GM13977 (cell line): ENCODE measurements at places on chromosomes 4 and X.

DNA sequence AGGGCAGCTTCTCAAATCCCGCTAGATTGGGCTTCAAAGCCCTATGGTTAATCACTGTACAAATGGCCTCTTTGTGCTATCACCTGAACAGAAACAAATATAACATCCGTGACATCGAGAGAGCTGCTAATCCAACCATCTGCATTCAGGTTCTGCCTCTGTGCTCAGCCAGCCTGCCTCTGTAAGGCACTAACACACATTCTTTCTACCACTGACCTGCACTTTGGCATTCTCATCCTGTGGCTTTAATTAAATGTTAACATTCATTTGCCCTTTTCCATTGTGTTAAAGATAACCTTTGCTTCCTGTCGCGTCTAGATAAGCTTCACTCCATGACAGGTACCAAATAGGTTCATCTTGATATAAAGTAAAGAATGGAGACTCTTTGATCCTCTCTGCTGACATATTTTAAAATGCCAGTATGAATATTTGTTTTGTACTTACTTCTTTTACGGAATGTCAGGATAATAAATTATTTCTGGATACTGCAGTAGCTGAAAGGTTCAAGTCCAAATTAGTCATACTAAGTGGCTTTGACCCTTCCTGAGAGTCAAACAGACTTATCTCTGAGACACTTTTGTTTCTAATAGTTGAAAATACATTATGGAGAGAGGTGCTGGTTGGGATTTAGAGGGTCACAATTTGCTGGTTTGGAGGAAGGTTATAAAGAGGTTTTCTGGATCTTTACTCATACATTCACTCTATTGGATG is 505.7 kb downstream of the PACRGL start:
- DNase-seq, result no peak

GRCh38 chr4:185529413-185529812 is 5.9 kb downstream of the PDLIM3 start:
- DNase-seq, result no peak

- no peak for DNase-seq
Measured at GRCh38 chr4:96146686-96147085, 306.8 kb downstream of the PDHA2 start.

DNA sequence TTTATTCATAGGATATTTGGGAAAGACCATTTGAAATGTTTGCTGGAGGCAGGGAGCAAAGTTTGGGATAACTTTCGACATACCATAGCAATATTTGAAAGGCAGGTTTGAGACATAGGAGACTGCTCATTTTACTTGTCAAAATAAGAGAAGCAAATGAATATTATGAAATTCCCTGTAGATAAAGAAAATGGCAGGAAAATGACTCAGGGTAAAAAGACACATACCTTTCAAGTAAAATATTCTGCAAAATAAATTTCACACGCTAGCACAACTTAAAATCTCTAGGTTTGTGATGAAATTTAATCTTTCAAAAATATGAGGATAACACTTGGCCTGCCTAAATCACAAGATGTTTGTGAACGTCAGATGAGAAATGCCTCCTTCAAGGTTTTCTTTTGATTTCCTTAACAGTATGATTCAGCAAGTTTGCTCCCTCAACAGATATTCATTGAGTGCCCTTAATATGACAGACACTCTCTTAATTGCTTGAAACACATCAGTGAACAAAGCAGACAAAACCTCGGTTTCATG is 6.6 kb downstream of the TMEM156 start:
- DNase-seq, result no peak

DNA sequence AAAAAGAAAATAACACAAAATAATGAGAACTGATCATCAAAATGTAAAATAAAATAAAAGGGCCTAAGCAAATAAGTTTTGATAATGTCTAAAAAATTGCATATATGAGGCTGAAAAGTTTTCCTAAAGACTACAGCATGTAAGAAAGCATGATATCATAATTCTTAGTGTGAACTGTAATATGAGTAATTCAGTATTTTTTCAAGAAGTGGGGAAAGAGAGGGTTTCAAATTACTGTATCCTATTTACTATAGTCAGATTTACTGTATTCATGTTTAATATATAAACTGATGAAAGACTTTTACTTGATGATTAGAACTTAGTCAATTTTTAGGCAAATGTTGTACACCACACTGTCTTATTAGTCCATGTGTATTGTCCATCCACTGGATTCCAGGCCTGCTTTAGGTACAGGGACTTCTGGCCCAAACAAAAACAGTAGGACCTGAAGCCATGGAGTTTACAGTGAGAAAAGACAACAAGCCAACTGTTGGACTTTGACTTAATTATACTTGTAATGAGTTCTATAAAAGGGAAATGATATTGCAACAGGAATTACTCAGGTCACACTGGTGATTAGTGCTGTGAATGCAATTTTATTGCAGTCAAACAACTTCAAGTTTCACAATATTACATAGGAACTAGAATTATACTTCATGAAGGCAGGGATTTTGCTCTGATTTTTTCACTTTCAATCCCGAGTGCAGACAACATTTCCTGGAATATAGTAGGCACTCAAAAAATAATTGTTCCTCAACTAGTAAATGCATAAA is 517.7 kb upstream of the GALNT7 start:
- DNase-seq, result no peak

DNA sequence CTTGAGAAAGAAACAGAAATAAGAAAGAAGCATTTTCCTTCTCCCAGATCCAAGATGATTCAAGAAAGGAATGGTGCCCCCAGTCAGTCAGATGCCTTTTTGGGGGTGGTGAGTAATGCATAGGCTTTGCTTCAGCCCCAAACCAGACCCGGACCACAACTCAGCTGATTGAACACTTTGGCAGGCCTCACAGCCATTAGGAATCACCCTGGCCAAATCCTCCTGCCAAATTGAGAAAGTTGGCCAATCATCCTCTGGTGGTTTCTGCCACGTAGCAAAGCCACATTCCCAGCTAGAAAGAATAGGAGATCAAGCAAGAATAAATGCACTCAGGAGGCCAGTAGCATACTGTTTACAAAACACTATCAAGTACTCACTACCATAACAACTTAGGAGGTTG is 33.7 kb downstream of the FRMD7 start:
- no peak for DNase-seq

DNA sequence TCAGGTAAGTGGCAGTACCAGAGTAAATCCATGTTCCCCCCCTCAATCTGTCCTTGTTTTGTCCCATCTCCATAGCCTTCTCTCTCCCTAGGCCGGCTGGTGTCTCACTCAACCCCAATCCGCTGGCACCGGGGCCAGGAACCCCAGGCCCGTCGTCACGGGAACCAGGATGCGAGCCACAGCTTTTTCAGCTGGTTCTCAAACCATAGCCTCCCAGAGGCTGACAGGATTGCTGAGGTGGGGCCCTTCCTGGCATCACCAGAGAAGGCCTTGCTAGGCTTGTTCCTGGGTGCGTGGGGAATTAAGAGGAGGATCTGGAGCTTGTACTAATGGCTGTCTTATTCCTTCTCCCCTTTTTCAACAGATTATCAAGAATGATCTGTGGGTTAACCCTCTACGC is 2.7 kb downstream of the TSPYL2 start:
- no peak for DNase-seq

DNA sequence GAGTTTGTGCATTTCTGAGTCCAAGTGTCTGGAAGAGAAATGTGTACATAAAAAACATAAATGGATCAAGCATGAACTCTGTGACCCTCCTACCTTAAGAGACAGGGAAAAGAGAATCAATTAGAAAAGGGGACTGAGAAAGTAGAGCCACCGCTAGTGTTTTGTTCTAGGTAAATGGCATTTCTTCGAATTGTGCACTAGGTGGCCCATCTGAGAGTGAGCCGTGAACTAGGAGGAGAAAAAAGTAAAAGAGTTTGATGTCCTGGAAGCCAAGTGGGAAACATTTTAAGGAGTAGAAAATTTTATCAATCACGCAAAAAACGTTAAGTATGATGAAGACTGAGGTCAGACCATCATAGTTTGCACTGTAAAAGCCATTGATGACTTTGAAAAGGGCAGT is 55.1 kb downstream of the NAF1 start:
- no peak for DNase-seq

- no peak for DNase-seq
Measured at GRCh38 chr4:86595426-86595805, 1.3 kb downstream of the PTPN13 start.

GRCh38 chr4:111797455-111798163 is 347.6 kb upstream of the FAM241A start:
- no peak for DNase-seq

GRCh38 chr4:168550064-168550766 is 53.4 kb downstream of the PALLD start:
- no peak for DNase-seq

DNA sequence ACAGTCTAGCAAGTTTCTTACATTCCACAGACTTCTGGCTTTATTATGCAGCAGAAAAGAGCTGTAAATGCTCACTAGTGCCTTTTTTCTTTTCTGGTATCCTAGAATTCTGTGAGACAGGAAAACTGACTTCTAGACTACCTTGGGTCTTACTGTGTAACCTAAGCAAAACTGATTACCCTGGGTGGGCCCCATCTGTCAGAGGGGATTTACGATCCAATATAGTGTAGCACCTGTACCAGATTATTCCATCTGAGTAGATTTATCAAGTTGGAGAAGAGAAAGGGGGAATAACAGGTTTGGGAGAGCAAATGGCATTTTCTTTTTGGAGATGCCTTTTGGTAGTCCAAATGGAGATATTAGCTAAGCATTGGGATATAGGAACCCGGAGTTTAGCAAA is 46.7 kb downstream of the FSTL5 start:
- DNase-seq, result no peak

- DNase-seq, result no peak
Measured at GRCh38 chr4:40121515-40121914, 64.9 kb downstream of the N4BP2 start.

DNA sequence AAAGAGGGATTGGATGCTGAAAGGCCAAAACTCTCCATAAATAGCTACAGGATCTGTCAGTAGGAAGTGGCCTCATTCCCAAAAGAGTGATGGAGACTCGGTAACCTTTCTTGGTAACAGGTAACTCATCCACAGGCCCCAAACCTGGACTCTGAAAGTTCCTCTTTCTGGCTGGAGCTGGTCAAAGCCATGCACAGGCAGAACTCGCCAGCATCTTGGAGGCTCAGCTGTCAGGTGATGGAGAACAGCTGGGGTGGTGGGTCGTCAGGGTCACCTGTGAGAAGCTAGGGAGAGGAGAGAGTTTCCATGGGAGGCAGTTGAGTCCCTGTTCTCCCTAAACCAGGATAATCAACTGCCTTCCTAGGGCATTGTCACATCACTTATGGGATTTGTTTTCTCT is 354.3 kb upstream of the GATB start:
- no peak for DNase-seq

DNA sequence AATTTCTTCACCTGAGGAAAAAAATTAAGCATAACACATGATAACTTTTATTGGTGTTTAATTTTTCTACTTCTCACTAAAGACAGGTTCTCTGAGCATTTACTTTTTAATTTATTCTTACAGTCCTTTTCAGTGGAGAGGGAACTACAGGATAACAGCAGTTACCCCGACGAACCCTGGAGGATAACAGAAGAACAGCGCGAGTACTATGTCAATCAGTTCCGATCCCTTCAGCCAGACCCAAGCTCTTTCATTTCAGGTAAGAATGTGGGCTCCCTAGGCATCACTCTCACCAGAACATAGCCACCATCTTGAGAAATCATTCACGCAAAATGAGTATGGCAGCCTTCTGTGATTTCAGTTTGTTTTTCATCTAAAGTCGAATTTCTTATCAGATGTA is 100.8 kb downstream of the REPS2 start:
- no peak for DNase-seq

GRCh38 chrX:134764202-134764785 is 106.0 kb upstream of the PLAC1 start:
- DNase-seq, result peak; percentile 35

DNA sequence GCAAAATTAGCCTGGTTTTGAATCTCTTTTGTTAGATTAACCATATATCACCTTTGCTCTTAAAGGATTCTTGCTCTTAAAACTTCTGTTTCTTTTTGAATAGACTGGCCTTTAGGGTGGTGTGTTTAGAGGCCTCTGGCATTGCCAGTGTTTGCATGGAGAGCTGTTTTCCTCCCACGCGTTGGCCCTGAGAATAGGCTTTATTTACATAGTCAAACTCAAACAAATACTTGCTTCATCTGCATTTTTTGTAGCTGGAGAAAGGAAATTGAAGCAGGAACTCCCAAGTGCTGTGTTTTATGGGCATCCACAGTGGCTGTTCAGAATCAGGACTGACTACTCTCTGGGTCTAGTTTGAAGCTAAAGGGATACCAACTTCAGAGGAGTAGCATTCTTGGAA is 2.7 kb downstream of the SHROOM2 start:
- no peak for DNase-seq

GRCh38 chrX:10062352-10062751 is 94.4 kb upstream of the CLCN4 start:
- DNase-seq, result peak; percentile 28

DNA sequence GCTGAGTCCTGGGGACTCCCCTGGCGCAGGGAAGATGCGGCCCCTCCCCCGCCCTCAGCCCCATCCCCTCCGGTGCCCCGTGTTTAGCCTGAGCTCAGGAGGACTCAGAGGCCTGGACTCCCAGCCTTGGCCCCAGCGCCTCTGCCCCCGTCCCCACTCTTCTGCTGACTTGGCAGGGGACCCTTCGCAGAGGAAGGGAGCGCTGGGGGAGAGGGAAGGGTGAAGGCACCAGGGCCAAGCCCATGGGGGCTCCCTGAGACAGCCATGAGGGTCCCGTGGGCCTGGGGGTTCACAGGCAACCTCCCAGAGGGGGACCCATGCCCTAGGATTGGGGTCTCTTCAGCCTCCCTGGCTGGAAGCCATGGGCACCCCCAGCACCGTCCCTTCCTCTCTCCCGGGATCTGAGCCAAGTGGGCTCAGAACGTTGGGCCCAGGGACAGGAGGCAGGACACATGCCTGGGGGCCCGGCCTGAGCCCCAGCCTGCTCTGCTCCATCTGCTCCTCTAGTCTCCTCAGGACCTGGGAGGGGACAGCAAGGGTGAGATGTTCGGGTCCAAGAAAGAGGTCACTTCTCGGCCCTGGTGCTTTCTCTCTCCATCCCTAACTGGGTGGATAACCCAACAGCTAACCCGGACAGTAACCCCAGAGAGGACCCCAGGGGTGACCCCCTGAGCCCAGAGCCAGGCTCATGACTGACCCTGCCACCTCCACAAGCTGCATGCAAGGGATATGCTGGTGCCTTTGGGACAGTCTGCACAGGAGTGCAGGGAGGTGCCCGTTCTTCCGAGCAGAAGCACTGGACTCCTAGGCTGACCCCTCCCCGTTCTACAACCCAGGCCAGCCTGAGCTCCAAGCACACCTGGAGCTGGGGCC is 1.5 kb upstream of the CPLX1 start:
- DNase-seq, result no peak

GRCh38 chr4:138204507-138204906 is 37.6 kb downstream of the SLC7A11 start:
- no peak for DNase-seq

- DNase-seq, result no peak
Measured at GRCh38 chrX:104318330-104319009, 63.7 kb upstream of the ESX1 start.

DNA sequence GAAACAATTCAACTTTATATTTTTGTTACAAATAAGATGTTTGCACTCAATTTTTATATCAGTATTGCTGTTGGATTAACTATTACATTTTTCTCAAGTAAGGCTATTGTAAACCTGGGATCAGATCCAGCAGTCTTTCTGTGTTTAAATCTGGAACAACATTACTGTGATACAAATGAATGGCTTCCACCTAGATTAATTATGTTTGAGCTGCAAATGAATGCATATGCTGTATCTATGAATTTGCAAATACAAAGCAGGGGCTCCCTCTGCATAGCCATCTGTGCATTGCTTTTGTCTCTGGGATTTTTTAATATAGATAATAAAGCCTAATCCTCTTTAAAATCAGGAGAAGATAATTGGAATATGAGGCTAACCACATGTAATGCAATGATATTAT is 69.8 kb upstream of the NEIL3 start:
- DNase-seq, result no peak
